Stimulated activated naive CD4-positive, alpha-beta T cell (primary cell): ENCODE measurements at places on chromosomes 11 and 22.

GRCh38 chr22:32839831-32840584, 38.5 kb downstream of the TIMP3 start:
- DNase-seq, result no peak

- DNase-seq, result no peak
Measured at GRCh38 chr11:118735203-118735602, 55.8 kb upstream of the TREH start.

DNA sequence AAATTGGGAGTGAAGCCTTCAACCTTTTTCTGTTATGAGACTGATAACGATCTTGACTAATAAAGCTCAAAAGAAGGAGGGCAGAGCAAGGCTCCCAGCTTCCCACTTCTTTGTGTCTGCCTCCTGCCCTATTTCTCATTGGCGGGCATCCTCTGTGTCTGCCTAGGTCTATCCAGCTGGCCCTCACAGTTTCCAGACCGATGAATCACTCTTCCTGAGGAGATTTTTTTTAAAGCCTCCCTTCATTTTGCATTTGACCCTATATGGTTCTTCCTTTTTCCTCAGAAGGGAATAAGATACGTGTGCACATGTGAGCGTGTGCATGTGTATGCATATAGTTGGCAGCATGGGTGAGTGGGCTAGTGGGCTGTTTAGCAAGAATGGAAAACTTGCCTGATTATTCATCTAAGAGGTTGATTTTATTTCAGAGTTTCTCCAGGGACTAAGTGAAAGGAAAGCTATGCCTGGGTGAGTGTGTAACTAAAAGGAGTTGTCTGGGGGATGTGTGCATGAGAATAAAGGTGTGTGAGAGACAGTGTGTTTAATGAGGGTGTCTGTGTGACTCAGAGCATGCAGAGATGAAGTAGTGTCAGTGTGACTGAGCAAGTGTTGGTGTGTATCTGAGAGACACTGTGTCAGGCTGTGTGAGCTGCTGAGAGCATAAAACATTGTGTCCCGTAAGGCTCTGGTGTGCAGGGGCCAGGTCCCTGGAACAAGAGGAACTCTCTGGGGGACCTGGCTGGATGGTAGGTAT, 12.2 kb downstream of the PHLDB1 start:
- DNase-seq, result no peak

DNA sequence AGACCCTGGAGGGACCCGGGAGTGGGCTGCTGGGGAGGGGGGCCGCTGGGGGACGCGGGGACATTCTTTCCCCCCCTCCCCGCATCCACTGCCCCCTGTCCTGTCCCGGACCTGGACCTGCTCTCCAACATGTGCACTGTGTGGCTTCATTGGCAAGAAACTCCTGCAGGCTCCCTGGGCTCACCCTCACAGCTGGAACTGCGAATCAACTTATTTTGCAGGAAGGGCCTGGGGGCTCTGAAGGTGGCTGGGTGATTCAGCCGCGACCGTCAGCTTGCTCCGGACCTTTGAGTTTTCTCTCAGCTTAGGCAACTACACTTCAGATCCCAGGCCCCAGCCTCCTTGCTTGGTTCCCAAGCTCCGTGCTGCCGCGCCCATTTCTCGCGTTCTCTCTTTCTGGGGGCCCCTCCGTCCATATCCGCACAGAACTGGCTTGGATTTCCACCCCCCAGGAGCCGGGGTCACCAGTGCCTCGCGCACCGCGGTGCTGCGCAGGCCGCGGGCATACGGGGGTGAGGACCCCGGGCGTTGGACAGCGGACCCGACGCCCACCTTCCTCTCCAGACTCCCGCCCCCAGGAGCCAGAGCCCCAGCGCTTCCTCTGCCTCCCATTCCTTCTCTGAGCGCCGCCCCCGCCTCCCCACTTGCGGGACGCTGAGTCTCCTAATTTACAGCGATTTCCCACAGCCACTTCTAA, 471 bp upstream of the AHNAK start:
- DNase-seq, result no peak

GRCh38 chr11:29627541-29627940, 389.3 kb downstream of the KCNA4 start:
- no peak for DNase-seq
